ENCODE measurements at places on chromosomes 7 and 10.

- peaks cover 6% of the 10 kb centered on the region for H3K4me1 ChIP-seq
- no peak for DNase-seq
- H3K4me3 ChIP-seq = no peak overlapping the region
- H3K36me3 ChIP-seq = no peaks in the 10 kb centered on the region
- no peaks in the 10 kb centered on the region for H3K27me3 ChIP-seq
- no peak overlapping the region for H3K27ac ChIP-seq
These were observed 202.5 kb upstream of the AHR start for GRCh38 chr7:17095931-17096330.

GRCh38 chr7:35379481-35379880, 125.6 kb upstream of the TBX20 start:
- no peak overlapping the region for H3K4me3 ChIP-seq
- no peaks in the 10 kb centered on the region for H3K36me3 ChIP-seq
- no peak overlapping the region for H3K27ac ChIP-seq
- no peak for DNase-seq
- H3K4me1 ChIP-seq = no peaks in the 10 kb centered on the region
- H3K27me3 ChIP-seq = peaks cover 17% of the 10 kb centered on the region

DNA sequence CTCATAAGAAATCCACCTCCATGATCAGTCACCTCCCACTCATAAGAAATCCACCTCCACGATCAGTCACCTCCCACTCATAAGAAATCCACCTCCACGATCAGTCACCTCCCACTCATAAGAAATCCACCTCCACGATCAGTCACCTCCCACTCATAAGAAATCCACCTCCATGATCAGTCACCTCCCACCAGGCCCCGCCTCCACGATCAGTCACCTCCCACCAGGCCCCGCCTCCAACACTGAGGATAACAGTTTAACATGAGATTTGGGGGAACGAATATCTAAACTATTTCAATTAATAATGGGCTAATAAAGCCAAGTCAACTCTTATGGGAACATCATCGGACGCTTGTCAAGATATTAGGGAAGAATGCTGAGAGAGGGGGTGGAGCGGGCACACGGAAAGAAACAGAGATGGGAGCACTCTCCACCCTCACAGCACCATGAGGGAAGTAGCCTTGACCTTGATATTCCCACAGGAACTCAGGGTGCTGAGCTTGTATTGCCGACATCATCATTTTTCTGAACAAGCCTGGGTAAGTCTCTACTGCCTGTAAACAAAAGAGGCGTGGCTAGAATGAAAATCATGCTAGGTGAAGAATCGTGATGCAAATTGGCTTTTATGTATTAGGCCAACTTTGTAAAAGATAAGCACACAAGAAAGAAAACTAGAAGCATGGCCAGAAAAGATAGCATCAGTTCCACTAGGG, 303.5 kb upstream of the KLF6 start:
- H3K27me3 ChIP-seq = peaks cover 8% of the 10 kb centered on the region
- H3K4me1 ChIP-seq = peaks cover 5% of the 10 kb centered on the region
- H3K4me3 ChIP-seq = no peak overlapping the region
- H3K27ac ChIP-seq = no peak overlapping the region
- H3K36me3 ChIP-seq = no peaks in the 10 kb centered on the region
- no peak for DNase-seq

DNA sequence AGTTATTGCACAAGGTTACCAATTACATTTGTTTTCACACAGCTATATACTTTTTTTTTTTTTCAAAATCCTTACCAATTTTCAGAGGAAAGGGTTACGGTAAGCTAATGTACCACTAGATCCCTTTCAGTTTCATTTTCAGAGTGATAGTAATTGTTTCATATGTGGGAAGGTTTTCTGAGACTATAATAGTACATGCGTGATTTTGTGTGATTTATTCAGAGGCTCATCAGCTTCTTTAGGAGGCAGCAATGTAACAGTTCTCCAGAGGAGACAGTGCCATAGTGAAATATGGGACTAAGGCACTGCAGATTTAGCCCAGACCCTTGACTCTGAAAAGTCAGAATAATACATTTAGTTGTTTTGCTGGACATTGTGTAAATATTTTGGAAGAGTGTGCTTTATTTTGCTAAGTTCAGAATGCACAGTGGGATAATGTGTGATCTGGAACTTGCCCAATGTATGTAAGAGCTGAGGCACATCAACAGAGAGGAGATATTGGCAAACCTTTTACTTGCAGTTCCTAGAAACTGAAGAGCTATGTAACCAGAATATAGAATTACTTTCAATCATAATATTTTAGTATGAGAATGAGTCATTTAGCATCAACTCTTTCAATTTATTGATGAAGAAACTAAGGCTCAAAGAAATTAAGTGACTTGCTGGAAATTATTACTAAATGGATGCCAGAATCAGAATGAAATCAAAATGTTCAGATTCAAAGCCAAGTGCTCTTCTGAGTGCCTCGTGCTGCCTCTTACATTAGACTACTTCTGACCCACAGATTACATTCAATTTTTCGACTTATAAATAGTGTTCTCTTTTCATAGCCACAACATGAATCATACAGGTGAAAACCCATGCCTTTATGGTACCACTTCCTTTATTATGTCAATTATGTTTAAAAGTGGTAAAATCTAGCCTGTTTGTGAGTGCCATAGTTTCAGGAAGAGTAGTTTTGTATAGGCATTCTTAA, 207.7 kb upstream of the TEX47 start:
- DNase-seq = no peak
- H3K36me3 ChIP-seq = no peaks in the 10 kb centered on the region
- peak overlapping the region; percentile 86 for H3K27ac ChIP-seq
- peaks cover 28% of the 10 kb centered on the region for H3K4me1 ChIP-seq
- peaks cover 11% of the 10 kb centered on the region for H3K27me3 ChIP-seq

GRCh38 chr10:687583-688311, 1.7 kb downstream of the DIP2C start:
- peaks cover 5% of the 10 kb centered on the region for H3K36me3 ChIP-seq
- H3K4me1 ChIP-seq = peaks cover 7% of the 10 kb centered on the region
- DNase-seq = no peak
- peaks cover 45% of the 10 kb centered on the region for H3K27me3 ChIP-seq

- H3K27ac ChIP-seq = no peak overlapping the region
- H3K27me3 ChIP-seq = peaks cover 23% of the 10 kb centered on the region
- H3K36me3 ChIP-seq = no peaks in the 10 kb centered on the region
- no peak for DNase-seq
- H3K4me3 ChIP-seq = no peak overlapping the region
These were observed 54.1 kb downstream of the NRAP start for GRCh38 chr10:113609704-113610108.

DNA sequence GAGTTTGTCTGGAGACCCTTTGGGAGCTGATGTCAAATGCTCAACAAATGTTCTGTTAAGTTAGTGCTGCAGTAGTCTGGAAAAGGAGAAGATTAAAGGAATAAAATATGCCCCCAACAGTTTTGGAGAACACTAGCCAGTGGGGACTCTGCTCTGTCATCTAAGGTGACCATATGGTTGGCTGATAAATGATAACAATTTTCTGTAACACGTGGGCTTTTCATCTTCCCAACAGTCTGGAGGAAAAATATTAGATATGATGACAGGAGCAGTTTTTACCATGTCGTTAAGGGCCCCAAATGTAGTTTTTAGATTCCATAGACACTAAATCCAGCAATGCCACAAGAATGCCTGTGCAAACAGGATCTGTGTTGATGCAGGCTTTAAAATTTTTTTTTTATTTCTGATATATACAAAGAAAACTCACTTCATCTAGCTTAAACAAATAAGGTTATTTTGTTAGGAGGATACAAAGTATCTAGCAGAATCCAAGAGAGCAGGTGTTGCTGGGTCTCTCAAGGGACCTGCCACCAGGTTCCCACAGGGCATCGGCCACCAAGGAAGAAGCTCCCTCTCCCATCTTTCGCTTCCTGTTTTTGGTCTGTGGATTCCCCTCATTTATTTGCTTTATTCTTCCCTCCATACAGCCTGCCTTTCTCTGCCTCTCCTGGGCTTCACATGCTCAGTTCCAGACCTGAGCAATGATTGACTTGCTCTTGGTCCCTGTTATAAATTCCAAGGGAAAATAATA, 6.2 kb upstream of the CFAP58 start:
- no peak overlapping the region for H3K4me3 ChIP-seq
- H3K4me1 ChIP-seq = peaks cover 10% of the 10 kb centered on the region
- no peaks in the 10 kb centered on the region for H3K27me3 ChIP-seq
- no peak for DNase-seq
- H3K36me3 ChIP-seq = no peaks in the 10 kb centered on the region

DNA sequence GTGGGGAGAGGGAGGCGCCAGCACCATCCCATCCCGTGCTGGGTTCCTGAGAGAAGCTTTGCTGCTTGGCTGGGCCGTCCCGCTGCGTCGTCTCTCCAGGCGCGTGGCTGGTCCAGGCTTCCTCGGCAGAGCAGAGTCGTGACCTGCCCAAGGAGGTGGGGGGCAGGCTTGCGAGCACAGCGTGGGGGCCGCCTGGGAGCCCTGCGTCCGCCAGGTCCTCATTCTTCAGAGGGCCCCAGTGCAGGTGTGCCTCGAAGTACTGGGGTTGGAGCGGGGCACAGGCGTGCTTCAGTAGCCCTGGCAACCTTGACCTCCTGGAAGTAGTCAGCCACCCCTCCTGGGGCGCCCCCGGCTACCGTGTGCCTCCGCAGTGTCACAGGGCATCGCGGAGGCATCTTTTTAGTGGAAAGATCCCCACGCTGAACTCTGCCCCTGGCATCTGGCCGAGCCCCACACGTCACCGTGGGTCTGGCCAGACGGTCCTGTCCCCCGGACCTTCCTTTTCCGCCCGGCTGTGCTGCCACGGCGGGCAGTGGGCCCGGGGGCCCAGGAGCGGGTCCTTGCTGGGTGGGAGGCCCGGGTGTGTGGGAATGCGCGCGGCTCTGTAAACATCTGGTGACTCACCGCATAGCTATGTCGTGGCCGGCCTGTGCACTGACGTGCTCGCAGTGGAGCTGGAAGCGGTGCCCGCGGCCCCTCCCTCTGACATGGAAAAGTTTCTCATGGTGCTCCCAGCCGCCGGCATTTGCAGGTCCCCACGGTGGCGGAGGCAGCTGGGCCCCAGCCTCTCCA, 6.4 kb downstream of the MAFK start:
- H3K27ac ChIP-seq = no peak overlapping the region
- no peaks in the 10 kb centered on the region for H3K36me3 ChIP-seq
- no peak overlapping the region for H3K4me3 ChIP-seq
- no peaks in the 10 kb centered on the region for H3K27me3 ChIP-seq

GRCh38 chr10:80324086-80324485, 32.5 kb downstream of the DYDC1 start:
- H3K4me1 ChIP-seq = no peaks in the 10 kb centered on the region
- H3K27me3 ChIP-seq = peaks cover 8% of the 10 kb centered on the region
- H3K4me3 ChIP-seq = no peak overlapping the region
- no peak for DNase-seq

- no peak overlapping the region for H3K27ac ChIP-seq
- H3K4me1 ChIP-seq = no peaks in the 10 kb centered on the region
- no peaks in the 10 kb centered on the region for H3K27me3 ChIP-seq
- no peak for DNase-seq
- no peaks in the 10 kb centered on the region for H3K36me3 ChIP-seq
These were observed 360.4 kb downstream of the PARD3 start for GRCh38 chr10:34454590-34455261.

DNA sequence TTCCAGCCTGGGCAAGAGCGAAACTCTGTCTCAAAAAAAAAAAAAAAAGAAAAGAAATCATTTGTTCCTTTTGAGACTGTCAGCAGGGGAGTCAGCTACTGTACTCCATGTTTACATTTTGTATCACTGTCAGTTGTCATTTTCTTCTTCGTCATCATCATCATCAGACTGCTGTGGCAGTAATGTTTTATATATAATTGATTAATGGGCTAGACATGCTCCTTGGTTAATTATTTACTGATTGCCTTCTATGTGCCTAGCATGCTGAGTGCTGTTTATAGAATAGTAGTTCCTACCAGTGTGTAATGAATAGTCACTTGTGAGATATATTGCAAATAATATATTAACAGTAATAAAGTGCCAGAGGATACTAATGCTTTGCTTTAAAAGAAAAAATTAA, 50.5 kb downstream of the VCL start:
- H3K27me3 ChIP-seq = no peaks in the 10 kb centered on the region
- H3K36me3 ChIP-seq = no peaks in the 10 kb centered on the region
- no peak for DNase-seq

- H3K27ac ChIP-seq = no peak overlapping the region
- H3K4me3 ChIP-seq = no peak overlapping the region
- no peak for DNase-seq
- peaks cover 19% of the 10 kb centered on the region for H3K4me1 ChIP-seq
- no peaks in the 10 kb centered on the region for H3K36me3 ChIP-seq
These were observed 45.8 kb upstream of the PLEKHA1 start for GRCh38 chr10:122328676-122329075.

DNA sequence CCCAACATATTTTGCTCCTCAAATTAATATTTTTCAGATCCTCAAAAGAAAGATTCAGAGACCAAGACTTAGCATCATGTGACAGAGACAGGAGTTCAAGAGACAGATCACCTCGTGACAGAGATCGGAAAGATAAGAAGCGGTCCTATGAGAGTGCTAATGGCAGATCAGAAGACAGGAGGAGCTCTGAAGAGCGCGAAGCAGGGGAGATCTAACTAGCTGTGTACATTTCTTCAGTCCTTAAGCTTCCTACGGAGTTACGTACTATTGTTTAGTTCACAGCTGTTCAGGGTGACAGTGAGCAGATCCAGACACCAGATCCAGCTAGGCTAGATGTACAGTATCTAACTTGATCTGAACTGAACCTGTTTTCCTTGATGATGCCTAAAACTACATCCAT, 61.3 kb downstream of the KLRG2 start:
- no peak for DNase-seq
- no peak overlapping the region for H3K27ac ChIP-seq
- H3K4me1 ChIP-seq = no peaks in the 10 kb centered on the region
- H3K27me3 ChIP-seq = no peaks in the 10 kb centered on the region

GRCh38 chr10:133274751-133275683, 1.7 kb downstream of the ADAM8 start:
- DNase-seq = peak; percentile 80
- peak overlapping the region; percentile 94 for H3K4me3 ChIP-seq
- peak overlapping the region; percentile 82 for H3K27ac ChIP-seq
- H3K4me1 ChIP-seq = peaks cover 22% of the 10 kb centered on the region
- no peaks in the 10 kb centered on the region for H3K36me3 ChIP-seq

- H3K36me3 ChIP-seq = no peaks in the 10 kb centered on the region
- no peak overlapping the region for H3K4me3 ChIP-seq
- DNase-seq = no peak
- H3K4me1 ChIP-seq = peaks cover 11% of the 10 kb centered on the region
- H3K27ac ChIP-seq = no peak overlapping the region
- H3K27me3 ChIP-seq = no peaks in the 10 kb centered on the region
These were observed 80.0 kb downstream of the ZNF277 start for GRCh38 chr7:112286250-112287086.

- peaks cover 7% of the 10 kb centered on the region for H3K36me3 ChIP-seq
- H3K27ac ChIP-seq = peak overlapping the region; percentile 89
- H3K4me1 ChIP-seq = peaks cover 8% of the 10 kb centered on the region
- no peak overlapping the region for H3K4me3 ChIP-seq
These were observed 19.2 kb downstream of the PMPCB start for GRCh38 chr7:103316380-103316941.

Data from activated T-cell treated with anti-CD3 and anti-CD28 coated beads, Interleukin-2, amount 50 U/mL, for 72 hours (primary cell).